ENCODE measurements at places on chromosomes 6 and 20.

GRCh38 chr20:9407805-9408421 is 106.5 kb upstream of the LAMP5 start:
- no peak for DNase-seq

- DNase-seq: no peak
These were observed at the start of gene ME1 for GRCh38 chr6:83430611-83431544. Gene ME1, minus strand, starts transcription at chr6:83431051. Its CDS starts 97 bp downstream, at chr6:83430954.

DNA sequence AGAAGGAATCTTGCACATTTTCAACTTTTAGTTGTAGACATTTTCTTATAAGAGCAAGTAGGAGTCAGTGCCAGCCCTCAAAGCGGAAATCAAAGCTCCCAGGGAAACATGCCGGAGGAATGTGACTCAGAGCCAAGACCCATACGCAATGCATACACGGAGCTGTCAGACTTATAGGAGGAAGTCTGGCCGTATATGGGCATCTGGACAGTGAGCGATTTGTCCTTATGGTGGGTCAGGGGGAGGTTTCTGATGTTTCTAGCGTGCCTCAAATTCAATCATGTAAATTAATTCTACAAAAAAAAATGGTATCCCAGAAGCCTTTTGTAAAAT is 3.6 kb upstream of the CCN2 start:
- no peak for DNase-seq

- DNase-seq: no peak
These were observed 54.2 kb upstream of the FAM83D start for GRCh38 chr20:38872036-38872435.

- DNase-seq: no peak
These were observed 764.6 kb downstream of the TBC1D32 start for GRCh38 chr6:120569714-120570113.

Measured in esophagus squamous epithelium (tissue), 5 donors.